CD4-positive, CD25-positive, alpha-beta regulatory T cell (primary cell): ENCODE measurements at places on chromosomes 1 and 21. TPM values are rescaled to one million over a fixed set of nuclear protein-coding genes. Genes with fewer than 3 reads are reported as not detected.

DNA sequence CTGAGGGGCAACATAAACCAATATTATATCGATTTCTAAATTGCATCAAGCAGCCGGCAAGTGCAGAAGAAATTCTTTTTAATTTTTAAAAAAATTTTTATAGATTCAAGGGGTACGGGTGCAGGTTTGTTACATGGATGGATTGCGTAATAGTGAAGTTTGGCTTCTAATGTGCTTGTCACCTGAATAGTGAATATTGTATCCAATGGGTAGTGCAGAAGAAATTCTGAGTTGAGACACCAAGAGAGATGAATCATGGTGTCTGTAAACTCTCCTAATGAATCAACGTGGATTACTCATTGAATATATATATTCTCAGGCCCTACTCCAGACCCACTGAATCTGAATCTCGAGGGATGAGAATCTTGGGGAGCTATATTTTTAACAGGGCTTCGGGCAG lies 253.7 kb upstream of the FOXD3 start:
- DNase-seq, result no peak

DNA sequence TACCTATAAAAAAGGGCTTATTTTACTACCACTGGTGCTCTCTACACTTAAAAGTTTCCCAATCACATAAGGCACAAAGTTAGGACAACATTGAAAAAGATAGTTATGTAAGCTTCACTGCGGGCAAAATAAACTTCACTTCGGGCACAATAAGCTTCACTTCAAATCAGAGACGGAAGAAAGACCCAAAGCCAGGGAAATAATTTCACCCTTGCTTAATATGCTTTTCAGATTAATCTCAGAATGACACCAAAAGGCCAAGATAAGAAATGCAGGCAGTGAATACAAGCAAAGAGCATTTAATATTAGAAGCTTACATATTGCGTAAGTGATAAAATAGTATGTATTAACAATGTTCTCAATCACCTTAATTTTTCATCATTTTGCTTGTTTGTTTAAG lies 444.2 kb downstream of the SETD4 start:
- DNase-seq, result no peak

GRCh38 chr1:81409780-81410274 lies 390.9 kb upstream of the ADGRL2 start:
- DNase-seq, result no peak

GRCh38 chr1:164576291-164577271 lies 17.6 kb downstream of the PBX1 start:
- no peak for DNase-seq

GRCh38 chr1:18736958-18737357 lies 106.3 kb downstream of the PAX7 start:
- DNase-seq, result no peak

- DNase-seq, result no peak
These were observed 228.1 kb upstream of the CAMK1G start for GRCh38 chr1:209355415-209355814.

- DNase-seq, result no peak
These were observed 2.2 kb upstream of the LYPD8 start for GRCh38 chr1:248757784-248758195.

DNA sequence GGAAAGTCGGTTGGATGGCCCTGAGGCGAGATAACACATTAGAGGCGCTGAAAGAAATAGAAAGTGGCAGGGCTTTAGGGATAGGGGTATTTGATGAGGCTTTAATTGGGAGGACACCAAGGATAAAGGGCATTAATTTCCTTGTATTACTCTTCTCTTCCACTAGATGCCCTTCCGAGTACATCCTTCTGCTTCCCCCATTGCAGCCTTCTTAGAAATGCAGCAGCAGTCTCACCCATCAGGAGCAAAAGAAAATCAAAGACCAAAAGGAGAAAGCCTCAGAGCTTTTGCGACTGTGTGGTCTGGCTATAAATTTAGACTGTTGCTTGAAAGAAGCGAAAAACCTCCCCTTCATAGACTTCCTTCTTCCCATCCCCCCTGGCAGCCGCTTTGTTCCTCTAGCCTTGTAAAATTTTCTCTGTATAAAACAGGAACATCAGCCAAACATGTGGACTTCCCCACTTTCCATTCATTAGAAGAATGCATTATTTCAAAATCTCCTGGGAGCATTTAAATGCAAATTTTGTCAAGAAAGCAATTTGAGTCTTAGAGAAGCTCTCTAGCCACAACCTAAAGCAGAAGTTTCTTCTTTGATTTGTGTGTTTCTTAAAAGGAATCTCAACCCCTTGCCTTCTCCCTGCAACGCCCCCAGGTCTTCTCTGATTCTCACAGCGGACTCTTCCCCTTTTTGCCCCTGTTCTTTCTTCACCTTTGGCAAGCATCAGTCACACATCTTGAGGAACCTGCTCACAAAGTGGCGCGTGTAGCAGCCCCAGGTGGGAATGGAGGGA lies 76.6 kb downstream of the NDUFS5 start:
- DNase-seq, result peak; percentile 34

DNA sequence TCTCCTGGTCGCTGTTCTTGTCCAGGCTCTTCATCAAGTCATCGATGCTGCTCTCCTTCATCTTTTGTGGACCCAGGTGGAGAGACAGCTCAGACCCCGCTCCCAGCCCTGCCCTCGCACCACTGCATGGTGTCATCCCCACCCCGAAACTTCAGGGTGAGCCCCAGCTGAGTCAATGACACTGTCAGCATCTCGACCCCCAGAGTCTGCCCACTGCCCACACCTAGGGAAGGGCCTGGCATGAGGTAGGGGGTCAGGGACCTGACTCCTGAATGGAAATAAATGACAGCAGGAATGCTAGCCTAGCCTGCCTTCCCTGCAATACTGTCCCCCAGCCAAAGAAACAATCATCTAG lies 1.6 kb upstream of the S100A6 start:
- no peak for DNase-seq

GRCh38 chr1:39676948-39677548 lies 5.1 kb upstream of the NT5C1A start:
- DNase-seq, result no peak

- no peak for DNase-seq
These were observed 140.0 kb downstream of the OMA1 start for GRCh38 chr1:58406301-58407071.

- DNase-seq, result no peak
These were observed 20.6 kb upstream of the PRELP start for GRCh38 chr1:203454986-203455471.

- DNase-seq, result no peak
These were observed 80.5 kb upstream of the TTC39A start for GRCh38 chr1:51410568-51411460.

- DNase-seq, result no peak
These were observed 19.9 kb downstream of the MYOM3 start for GRCh38 chr1:24091971-24092482.

- DNase-seq, result no peak
These were observed 8.5 kb downstream of the PRDM2 start for GRCh38 chr1:13708380-13708982.

GRCh38 chr1:19517017-19517416 lies 31.7 kb upstream of the CAPZB start:
- DNase-seq, result no peak

DNA sequence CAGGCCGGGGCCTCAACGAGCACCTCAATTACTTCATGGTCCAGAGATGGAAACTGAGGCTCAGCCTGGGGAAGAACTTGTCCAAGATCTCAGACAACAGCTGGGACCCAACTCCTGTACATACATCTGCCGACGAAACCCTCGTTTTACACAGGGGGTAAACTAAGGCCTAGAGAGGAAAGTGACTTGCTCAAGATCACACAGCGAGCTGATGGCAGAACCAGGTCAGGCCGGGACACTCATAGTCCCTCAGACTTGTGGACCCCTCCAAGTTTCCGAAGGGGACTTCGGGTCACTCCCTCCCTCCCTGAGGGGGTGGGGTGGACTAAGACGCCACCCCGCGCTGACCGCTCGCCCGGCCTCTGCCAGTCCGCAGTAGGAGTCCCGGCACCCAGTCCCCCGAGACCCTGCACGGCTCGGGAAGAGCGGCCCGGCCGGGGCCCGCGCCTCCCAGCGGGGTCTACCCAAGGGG lies 430 bp downstream of the WASF2 start:
- DNase-seq, result peak; percentile 58

DNA sequence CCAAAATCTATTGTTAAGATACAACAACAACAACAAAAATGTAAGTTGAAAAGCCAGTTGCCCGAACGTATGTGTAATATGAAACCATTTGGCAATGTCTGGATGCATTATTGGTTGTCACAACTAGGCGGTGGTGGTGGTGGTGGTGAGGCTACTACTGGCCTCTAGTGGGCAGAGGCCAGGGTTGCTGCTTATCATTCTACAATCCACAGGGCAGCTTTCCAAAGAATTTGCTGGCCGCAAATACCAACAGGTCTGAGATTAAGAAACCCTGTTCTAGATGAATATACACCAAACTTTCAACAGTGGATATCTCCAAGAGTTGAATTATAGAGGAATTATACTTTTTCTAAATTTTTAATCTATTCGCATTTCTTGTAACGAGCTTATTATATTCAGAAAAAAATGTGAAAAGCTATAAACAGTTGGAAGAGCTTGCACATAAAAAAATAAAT lies 26.8 kb upstream of the ZNF697 start:
- no peak for DNase-seq

DNA sequence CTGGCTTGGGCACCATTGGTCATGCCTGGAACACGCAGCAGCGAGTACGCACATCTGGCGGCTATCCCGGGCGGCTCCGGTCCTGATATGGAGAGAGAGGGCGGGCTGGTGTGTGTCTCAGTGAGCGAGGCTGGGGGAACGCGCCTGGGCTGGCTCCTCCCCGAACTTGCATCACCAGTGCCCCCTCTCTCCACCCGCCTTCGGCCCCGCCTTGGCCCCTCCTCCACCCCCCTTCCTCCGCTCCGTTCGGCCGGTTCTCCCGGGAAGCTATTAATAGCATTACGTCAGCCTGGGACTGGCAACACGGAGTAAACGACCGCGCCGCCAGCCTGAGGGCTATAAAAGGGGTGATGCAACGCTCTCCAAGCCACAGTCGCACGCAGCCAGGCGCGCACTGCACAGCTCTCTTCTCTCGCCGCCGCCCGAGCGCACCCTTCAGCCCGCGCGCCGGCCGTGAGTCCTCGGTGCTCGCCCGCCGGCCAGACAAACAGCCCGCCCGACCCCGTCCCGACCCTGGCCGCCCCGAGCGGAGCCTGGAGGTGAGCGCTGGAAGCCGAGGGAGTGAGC lies at the start of gene ATF3:
ATF3 (plus strand) TSS at position 370 of the 567 bp plus-strand sequence. CDS start 6,261 bp downstream, outside the sequence.
- peak; percentile 75 for DNase-seq

- DNase-seq, result peak; percentile 56
These were observed 19.8 kb downstream of the KMO start for GRCh38 chr1:241551759-241552638.

GRCh38 chr1:159211331-159212136 lies 6.9 kb downstream of the ACKR1 start:
- DNase-seq, result peak; percentile 38

DNA sequence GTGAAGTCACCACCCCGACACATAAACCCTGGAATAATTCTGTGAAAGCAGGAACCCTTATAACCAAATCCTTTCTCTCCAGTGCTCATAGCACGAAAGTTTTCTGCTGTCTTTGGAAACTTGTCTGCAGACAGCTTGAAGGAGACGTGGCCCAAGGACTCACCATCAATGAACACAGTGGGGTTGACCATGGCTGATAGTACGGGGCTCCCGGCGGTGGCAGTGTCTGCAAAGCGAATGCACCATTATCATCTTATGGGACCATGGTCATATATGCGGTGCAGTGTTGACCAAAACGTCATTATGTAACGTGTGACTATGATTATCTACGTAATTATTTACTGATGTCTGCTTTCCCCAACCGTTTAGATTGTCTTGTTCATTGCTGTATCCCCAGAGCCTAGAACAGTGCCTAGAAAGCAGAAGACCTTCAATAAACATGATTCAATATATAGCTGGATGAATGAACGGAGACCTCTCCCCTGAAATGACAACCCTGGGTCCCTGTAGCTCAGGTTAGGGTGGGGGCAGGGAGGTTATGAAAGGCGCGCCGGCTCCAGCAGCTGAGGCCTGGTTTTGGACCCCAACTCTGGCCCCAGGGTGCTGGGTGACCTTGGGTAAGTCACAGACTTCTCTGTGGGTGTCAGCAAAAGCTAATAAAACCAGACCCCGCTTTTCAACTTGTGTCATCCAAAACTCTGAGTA lies 128.4 kb upstream of the ZBTB40 start:
- no peak for DNase-seq

DNA sequence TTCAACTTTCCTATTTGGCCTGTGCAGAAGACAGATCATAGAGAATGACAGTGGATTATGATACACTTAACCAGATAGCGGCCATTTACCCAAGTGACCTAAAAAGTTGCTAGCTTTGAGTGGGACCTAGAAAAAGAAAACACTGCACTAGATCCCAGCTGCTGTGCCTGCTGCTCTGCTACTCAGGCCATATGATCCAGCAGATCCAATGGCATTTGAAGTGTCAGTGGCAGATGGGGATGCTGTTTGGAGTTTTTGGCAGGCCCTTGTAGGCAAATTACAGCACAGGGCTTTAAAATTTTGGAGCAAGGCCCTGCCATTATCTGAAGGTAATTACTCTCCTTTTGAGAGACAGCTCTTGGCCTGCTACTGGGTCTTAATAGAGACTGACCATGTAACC lies 74.0 kb upstream of the KCNE2 start:
- DNase-seq, result no peak

DNA sequence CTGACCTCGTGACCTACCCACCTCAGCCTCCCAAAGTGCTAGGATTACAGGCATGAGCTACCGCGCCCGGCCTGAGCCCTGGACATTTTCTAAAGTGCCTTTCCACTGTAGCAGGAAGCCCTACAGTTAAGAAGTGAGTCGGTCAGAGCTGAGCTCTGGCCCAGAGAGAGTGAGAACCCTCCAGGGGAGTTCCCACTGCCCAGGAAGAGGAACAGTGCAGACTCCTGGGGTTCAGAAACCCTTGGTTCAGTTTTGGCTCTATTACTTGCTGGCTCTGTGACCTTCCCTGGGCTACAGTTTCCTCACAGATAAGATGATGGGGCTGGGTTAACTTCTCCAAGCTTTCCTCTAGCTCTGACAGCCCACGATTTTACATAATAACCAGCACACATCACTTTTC lies 20.9 kb downstream of the SLC9A1 start:
- DNase-seq, result no peak

HNRNPCL4 gene
- not detected for total RNA-seq

KCNJ9 gene
- not detected for total RNA-seq

SPATA1 gene
- total RNA-seq, result 2.4 TPM

CTPS1 gene
- 42.5 TPM for total RNA-seq

RGS13 gene
- total RNA-seq, result 0.32 TPM

TBX15 gene
- not detected for total RNA-seq

FALEC gene
- not detected for total RNA-seq

TMEM82 gene
- not detected for total RNA-seq

DNAJC6 gene
- 1.9 TPM for total RNA-seq
